Amniotic stem cell (primary cell): ENCODE measurements at places on chromosomes 4 and X.

- DNase-seq: no peak
Observed at GRCh38 chr4:83563998-83564397, 28.1 kb downstream of the GPAT3 start.

DNA sequence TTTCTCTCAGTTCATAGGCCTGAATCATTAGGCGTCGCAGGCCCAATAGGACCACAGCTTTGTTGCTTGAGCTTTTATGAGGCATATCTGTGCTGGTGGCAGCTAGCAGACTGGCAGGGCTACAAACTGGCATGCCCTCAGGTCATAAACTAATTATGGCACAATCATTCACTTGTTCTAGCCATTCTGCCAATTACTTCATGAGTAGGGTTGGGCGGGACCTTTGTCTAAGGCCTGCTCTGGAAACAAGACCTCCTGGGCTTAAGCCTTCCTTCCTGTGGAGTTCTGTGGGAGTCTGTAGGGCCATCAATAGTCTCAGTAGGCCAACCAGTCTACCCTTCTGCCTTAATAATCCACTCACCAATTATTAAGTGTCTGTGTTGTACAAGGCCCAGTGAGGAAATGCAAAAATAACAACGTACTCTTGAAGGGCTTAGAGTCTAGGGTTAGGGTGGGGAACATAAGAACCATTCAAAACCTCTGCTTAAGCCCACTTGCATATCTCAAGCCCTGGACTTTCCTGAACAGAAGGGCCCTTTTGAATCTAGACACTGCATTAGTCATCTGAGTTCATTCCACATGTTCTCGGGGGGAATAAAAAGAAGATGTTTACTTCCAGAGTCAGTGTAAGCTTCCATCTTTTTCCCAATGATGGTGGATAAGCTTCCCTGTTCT is 44.5 kb downstream of the SHROOM4 start:
- DNase-seq: no peak

DNA sequence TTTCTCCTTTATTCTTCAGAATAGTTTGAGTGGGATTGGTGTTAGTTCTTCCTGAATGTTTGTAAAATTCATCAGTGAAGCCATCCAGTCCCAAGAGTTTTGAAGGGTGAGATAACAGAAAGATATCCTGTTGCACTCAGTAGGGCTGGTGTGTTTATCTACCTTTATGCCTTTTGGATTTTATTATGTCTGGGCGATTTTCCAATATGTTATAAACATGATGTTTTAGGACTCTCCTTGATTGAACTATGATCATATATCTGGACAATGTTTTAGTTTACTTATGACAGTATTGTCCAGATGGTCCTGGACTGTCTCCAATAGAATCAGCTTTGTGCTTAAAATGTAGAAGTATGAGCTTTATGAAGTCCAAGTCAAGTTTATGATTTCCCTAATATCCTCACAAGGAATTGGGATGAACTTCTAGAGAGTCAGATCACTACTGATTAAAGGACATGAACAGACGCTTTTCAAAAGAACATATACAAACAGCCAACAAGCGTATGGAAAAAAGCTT is 77.6 kb upstream of the ITM2A start:
- no peak for DNase-seq

- no peak for DNase-seq
Observed at GRCh38 chr4:17165286-17165685, 266.8 kb upstream of the LDB2 start.

DNA sequence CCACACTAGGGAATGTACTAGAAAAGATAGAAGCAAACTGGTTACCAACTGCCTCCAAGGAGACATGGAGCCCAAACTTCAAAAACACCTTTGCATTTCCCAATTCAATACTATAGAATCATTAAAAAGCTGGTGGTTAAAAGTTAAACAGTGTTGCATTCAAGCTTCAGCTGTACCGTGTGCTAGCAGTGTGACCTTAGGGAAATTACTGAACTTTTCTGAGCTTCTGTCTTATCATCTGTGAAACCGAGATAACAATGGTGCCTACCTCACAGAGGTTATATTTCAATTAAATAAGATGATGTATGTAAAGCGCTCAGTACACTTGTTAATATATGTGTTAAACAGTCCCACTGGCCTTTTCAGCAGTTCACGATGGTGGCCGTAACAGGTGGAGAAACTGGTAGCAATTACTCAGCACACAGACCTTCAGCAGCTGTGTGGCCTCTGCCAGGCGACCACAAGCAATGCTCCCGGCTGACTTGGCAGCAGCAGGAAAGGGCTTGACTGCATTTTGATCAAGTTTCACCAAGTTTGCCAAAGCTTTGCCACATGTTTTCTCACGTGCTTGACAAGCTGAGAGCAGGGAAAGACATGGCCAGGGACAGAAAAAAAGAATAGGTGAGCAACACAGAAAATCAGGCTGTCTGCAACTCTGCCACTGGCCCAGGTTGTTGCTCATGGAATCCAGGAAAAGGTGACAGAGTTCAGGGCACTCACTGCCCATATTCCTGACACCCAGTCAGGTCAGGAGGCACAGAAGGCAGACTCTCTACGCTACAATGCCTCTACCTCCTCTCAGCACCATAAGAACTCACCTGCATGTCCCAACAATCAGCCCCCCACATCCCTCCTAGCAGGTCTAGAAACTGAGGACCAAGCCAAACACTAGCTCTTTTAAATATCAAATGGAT is 72.1 kb downstream of the PARM1 start:
- no peak for DNase-seq

GRCh38 chr4:101853691-101854090 is 63.2 kb downstream of the BANK1 start:
- no peak for DNase-seq

DNA sequence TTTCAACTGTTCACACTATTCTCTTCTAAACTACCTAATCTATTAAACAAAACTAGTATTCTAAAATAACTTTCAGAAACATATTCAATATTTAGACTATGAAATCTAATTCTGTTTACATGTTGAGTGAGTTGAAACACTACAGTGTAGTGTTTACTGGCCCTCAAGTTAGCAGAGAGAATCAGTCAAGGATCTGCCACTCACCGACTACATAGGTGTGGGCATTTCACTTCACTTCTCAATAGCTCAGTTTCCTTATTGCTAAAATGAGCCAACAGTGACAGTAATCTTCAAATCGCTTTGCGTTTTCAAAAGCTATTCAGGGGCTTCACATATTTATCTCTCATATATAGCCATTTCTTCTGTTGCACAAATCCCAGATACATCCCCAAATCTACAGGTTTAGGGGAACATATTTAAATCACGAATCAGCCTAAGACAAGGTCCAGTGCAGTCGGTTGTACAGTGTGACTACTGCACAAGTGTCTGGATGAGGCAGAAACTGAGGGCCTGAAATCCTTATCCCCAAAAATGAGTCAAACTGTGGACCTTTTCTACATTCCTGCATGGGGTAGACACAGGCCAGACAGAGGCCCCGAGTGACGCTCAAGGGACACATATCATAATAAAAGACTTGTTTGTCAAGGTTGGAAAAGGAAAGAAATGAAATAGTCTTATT is 129.8 kb downstream of the PPP3CA start:
- DNase-seq: no peak

DNA sequence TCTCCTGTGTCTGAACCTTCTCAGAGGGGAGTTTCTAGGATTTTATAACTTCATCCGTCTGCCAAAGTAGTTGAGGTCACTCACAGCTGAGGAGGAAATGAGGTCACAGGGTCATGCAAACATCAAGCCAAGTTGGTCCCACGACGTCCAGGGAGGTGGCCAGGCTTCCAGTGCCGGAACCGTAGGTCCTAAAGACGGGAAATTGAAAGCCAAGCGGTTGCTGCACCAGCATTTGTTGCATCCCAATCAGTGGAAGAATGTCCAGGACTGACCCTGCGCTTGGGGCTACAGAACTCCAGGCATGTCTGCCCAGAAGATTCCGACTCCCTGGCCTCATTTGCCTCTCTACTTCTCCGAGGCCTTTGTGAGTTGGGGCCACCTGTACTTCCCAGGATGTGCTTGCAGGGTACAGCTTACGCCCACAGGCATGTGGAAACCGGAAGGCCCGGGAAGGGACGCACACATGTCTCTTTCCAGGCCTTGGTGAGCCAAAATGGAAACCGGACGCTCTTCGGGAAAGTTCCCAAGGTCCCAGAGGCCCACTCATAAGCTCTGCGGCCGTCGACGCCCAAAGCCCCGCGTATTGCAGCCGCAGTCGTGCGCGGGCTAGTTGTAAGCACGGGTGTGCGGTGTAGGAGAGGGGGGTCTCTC is 9.3 kb downstream of the PRDM8 start:
- DNase-seq: no peak

DNA sequence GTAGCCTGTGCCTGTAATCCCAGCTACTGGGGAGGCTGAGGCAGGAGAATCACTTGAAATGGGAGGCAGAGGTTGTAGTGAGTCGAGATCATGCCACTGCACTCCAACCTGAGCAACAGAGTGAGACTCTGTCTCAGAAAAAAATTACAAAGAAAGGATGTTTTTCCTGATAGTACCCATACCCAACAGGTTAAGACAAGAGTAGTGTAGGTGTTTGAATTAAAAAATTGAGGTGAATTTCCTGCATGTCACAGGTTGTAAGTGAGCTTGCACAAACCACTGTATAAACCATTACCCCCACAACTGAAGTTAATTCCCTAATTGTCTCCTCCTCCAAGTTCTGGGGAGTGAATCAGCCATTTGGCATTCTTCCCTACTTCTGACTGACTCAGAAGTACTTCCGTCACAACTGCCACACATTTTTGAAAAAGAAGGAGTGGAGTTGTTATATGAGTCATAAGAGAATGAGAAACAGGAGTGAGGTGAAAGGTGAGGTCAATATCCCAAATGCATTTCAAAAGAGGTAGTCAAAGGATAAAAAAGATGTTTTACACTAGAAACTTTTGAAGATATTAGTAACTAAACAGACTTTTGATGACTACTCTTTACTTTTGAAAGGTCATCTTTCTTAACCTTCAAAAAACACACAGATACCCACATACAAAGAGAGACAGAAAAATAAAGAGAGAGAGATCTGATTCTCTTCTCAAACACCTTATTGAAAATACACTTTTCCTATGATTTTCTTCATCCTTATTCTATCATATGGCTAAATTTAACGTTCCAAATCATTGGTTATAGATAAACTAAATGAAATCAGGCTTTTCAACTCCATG is 134.5 kb downstream of the BTC start:
- DNase-seq: peak; percentile 91

GRCh38 chr4:66640233-66640990 is 904.9 kb downstream of the CENPC start:
- no peak for DNase-seq

DNA sequence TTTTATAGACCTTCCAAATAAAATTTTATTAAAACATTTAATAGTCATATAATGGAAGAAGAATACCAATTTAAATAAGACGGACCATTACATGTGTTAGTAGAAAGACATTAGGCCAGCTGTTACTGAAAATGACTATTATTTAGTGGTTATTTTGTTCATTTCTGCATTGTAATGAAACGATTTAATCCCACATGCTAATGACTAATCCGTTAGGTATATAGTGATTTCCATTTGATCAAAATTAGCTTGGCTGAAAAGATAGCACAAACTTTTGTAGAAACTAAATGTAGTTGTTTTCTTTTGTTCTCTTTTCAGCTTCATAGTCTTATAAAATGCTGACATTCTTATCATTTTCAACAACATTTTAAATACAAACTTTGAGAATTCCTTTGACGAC is 556.1 kb upstream of the TENM3 start:
- no peak for DNase-seq

DNA sequence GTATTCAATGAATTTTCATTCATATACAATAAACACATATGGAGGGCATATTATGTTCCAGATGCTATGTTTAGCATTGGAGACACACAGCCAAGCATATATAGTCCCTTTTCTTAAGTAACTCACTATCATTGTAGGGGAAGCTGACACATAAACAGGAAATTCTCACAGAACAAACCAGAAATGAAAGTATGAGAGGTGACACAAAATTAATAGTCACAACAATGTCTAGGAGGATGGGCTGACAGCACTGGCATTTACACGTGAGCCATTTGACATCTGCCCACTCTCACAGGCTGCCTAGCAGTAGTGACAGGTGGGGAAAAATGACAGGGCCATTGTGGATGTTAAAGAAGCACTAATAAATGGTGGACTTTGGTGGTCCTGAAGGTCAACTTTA is 2.6 kb upstream of the CNOT6L start:
- no peak for DNase-seq

DNA sequence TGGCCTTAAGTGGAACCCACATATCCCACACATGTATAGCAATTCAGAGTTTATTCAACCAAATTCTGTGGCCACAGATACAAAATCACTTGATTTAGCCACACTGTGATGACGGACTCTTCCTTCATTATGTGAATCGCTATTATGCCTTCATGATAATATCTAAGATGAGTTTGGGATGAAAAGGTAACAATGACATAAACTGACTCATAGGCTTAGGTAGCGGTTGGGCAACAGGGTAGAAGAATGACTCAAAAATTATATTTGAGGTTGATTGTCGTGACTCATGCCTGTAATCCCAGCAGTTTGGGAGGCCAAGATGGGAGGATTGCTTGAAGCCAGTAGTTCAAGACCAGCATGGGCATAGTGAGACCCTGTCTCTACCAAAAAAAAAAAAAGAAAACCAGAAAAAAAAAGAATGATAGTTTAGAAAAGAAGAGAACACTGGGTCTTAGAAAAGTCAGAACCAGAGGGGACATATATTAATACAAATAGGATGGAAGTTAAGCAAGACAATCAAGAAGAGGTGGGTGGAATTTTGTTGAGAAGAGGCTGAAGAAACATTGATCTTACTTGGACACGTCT is 70.4 kb upstream of the USP9X start:
- no peak for DNase-seq

GRCh38 chr4:24428850-24429249 is 155.5 kb downstream of the DHX15 start:
- DNase-seq: no peak

DNA sequence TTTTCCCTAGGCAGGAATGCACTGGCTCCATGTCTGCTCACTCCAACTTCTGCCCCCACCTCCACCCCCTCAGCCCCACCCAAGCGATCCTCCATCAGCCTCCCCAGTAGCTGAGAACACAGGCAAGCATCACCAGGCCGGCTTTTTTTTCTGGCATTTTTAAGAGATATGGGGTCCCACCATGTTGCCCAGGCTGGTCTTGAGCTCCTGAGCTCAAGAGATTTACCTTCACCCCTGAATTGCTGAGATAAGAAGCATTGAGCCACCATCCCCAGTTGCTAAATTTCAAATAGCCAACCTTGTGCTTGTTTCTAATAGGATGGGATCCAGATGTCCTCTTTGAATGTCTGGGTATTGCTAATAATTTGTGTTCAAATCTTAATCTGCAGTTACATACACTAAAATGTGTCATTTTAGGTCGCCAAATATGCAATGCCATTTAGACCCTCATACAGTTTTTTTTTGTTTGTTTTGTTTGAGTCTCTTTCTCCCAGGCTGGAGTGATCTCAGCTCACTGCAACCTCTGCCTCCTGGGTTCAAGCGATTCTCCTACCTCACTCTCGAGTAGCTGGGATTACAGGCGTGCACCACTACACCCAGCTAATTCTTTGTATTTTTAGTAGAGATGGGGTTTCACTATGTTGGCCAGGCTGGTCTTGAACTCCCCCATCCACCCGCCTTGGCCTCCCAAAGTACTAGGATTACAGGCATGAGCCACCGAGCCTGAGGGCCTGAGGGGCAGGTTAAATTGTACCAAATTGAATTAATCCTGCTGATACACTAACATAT is 8.8 kb downstream of the LARP7 start:
- no peak for DNase-seq
